ENCODE measurements at places on chromosomes 6 and 20.

- no peak for DNase-seq
Observed at GRCh38 chr20:35301426-35301825, 9.2 kb upstream of the FAM83C start.

DNA sequence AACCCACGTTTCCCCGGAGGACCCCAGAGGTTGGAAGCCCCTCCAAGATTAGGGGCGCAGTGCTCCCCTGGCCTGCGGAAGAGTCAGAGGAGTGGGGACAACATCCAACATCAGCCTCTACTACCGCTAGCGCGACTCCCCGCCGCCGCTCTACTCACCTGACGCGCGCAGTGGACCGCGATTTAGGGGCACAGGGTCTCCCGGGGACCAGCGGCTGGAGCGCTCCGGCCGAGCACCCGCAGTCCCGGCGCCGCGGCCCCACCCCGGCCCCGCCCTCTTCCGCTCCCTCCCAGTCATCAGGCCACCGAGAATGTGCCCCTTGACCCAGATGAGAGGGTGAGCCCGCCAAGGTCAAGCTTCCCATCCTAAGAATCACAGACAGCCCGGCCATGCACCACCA, at the start of gene ZFP57:
Gene ZFP57 (minus strand): TSS at position 249 of the 400 bp plus-strand sequence. CDS start 4,149 bp downstream, outside the sequence.
- DNase-seq, result no peak

DNA sequence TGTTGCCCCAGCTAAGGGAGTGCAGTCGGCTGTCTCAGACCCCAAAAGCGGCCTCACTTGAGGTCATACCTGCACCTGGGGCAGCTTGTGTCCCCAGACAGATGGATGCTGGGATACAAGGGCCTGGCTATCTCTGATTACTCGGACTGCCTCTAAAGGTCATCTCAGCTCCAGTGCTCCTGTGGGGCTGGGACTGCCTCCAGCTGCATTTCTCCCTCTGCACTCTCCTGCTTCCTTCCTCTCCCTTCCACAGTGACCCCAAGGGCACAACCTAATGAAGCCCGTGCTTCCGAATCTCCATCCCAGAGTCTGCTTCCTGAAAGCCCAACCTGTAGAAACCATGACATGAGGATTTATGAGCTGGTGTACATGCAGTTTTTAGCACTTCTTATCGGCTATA, 22.8 kb upstream of the OCSTAMP start:
- no peak for DNase-seq

DNA sequence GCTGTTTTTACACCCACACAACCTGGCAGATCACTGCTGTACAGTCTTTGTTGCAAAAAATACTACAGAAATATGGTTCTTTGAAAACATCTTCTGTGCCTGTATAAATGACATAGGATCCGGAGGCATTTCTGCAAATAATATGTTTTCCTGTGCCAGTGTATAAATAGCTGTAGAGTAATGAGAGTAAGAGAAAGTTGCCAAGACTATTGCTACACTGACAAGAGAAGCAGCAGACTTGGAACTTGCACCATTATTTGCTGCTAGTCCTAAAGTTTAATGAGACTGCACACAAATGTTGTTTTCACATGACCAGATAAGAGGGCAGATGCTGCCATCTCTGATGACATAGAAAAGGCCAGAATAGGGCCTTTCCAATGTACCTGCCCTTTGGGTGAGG, 50.0 kb upstream of the DTNBP1 start:
- no peak for DNase-seq

GRCh38 chr6:157517601-157518359, 136.8 kb downstream of the ZDHHC14 start:
- DNase-seq, result no peak

GRCh38 chr6:133889557-133890403, 867 bp downstream of the TCF21 start:
- no peak for DNase-seq

GRCh38 chr6:73556836-73557235, 36.0 kb upstream of the EEF1A1 start:
- no peak for DNase-seq

GRCh38 chr6:124699038-124699437, 263.2 kb upstream of the RNF217 start:
- DNase-seq, result no peak

DNA sequence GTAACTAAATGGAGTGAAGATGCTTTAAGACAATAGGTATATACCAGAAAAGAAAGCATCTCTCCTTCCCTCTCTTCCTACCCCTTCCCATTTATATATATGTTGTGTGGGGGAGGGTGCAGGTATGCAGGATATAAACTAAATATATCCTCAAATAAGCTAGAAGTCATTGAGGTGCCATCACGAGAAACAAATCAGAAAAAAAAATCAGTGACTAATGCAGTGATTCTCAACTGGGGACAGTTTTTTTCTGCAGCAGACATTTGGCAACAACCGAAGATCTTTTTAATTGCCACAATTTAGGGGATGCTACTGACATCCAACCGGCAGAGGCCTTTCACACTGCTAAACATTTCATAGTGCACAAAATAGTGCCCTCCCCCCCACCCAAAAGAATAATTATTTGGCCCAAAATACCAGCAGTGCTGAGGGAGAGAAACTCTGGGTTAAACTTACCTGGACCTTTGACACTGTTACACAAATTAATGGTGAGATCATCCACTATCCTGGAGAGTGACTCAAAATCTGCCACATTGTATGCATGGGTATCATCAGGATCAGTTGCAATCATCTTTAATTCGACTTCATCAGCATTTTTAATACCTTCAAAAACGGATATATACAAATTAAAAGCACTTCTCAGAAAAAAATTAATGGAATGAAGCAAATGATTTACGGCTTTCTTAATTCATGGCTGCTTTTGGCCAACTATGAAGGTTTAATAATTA, 55.0 kb downstream of the COL12A1 start:
- DNase-seq, result no peak

- DNase-seq, result no peak
Observed at GRCh38 chr6:29961966-29962365, 19.6 kb downstream of the HLA-A start.

DNA sequence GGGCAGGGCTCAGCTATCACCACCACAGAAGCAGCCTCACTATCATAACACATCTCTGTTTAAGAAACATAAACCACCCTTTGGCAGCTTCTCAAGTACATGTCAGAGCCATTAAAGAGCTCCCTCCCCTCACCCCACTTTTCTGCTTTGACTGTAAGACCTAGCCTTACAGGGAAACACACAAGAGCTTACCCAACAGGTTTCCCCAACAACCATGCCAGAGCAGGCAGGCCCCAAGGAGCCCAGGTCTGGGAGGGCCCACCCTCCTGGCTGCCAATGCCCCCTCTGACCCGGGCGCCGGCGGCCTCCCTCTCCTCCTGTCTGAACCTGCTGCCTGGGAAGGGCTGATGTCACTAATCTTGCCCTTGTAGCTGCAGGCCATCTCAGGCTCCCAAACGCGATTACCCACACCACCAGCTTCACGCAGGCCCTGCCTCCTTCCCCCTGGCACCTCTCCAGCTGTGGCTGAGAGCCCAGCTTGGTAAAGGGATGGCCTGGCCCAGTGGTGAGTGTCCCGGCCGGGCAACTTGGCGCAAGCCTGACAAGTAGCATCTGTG, 402.0 kb downstream of the MAFB start:
- DNase-seq, result peak; percentile 73

GRCh38 chr20:2103461-2104153, 2.0 kb downstream of the STK35 start:
- no peak for DNase-seq

DNA sequence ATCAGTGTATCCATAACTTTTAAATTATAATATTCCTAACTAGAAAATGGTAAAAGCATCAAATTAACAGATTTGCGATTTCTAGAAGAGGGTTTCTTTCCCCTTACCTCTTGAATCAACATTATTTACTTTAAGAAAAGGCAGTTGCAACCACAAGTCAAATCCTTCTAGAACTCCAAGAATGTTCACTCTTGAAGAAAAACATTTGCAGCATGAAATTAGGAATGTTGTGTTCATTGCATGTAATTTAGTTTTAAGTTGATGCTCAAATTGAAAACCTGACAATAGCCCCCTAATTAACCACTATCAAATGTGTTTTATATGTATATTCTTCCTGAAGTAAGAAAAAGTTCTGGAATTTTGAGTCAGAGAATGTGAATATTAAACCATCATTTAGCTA, 2.3 kb upstream of the REV3L start:
- DNase-seq, result no peak

GRCh38 chr6:165013701-165014100, 295.7 kb downstream of the C6orf118 start:
- DNase-seq, result no peak

GRCh38 chr6:99282479-99283062, 66.9 kb downstream of the FAXC start:
- DNase-seq, result peak; percentile 4

DNA sequence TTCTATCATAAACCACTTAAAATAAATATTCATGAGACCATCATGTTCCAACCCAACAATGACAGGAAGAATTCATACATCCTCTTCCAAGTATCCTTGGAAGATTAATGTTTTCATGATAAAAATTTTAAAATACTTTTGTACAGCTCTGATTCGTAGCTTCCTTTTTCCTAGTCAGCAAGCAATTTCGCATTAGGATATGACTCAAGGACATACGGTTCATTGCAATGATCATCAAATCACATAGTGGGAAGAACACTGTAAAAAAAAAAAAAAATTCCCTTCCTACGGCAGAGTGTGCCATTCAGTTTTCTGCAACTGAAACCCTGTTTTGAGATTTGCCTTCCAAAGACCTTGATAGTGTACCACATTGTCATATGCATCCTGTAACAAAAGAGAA, 35.3 kb upstream of the GFOD1 start:
- DNase-seq, result no peak

GRCh38 chr6:111601886-111602285, 3.8 kb downstream of the TRAF3IP2 start:
- no peak for DNase-seq

DNA sequence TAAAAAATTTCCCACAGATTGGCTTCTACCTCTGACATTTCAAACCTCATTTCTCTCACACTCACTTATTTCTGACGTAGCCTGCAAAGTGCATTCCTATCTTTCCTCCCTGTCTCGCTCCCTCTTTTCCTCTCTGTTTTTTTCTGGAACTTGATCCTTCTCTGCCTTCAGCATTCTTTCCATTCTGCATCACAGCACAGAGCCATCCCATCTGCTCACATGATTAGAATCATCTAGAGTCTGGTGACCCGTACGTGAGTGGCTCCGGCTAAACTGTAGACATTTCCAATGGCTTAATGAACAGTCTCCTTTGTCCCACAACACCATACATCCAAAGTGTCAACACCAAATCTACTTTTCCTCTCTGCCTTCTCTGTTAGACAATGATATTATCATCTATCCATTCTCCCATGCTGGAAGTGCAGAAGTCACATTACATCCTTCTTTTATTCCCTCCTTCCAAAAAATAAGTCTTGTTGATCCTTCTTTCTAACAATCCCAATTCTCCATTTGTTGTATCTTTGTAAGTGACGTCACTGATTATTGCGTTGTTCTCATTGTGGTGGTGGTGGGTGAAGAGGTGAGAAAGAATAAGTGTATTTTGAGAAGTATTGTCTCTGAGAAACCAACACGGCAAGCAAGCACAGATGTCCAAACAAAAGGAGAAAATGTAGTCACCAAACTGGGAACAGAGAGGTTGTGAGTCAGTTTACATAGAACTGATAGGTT, 41.6 kb downstream of the OPRM1 start:
- DNase-seq, result no peak

DNA sequence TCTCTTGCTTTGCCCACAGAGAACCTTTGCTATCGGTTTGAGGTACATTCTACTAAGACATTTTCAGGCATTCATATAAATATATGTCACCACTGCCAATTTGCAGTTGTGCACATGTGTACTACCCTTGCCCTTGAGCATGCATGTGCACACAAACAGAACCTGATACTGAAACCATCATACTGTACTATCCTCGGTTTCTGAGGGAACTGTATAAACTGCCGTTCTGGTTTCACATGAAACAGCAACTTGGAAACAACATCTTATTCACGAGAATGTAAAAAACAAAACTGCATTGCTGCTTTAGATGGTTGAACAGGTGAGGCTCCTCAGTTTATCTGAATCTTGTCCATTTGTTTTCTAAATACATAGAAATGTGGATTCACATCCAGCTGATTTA, 151.2 kb upstream of the TMEM170B start:
- no peak for DNase-seq

DNA sequence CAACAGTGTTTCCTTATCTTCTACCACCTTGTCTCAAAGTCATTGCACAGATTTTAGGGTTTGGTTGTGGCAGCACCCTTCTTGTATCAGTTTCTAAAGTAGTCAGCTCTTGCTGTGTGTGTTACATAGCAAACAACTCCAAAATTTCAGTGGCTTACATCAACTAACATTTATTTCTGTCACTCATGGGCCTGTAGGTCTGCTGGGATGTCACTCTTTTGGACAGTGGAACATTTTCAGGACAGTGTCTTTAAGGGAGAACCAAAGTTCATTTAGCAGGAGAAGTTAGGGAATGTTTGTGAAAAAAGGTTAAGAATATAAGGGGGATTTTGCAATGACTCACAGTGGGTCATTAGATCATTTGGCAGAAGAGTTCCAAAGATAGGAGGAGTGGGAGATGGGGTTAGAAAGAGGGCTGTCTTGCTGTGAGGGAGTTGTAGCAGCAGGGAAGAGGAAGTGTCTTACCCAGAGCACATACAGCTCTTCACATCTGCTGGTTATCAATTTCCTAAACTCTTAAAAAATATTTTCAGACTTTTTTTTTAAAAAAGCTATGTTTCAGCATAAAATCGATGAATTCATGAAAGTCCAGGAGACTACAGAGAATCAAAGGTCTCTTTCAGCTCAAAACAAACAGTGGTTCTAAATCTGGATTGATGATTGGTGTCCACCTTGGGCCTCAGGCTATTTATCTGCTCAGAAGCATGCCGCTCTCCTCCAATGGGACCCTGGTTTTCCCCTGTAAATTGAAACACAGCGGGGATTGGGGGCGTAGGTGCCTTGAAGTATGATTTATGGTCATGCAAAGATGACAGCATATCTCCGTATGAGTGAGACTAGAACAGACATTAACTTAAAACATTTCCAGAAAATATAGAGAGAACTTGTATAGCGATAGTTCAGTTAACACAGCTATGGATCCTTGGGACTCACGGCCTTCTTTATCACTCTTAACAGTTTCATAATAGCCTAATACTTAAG, 117.3 kb downstream of the B3GAT2 start:
- no peak for DNase-seq

DNA sequence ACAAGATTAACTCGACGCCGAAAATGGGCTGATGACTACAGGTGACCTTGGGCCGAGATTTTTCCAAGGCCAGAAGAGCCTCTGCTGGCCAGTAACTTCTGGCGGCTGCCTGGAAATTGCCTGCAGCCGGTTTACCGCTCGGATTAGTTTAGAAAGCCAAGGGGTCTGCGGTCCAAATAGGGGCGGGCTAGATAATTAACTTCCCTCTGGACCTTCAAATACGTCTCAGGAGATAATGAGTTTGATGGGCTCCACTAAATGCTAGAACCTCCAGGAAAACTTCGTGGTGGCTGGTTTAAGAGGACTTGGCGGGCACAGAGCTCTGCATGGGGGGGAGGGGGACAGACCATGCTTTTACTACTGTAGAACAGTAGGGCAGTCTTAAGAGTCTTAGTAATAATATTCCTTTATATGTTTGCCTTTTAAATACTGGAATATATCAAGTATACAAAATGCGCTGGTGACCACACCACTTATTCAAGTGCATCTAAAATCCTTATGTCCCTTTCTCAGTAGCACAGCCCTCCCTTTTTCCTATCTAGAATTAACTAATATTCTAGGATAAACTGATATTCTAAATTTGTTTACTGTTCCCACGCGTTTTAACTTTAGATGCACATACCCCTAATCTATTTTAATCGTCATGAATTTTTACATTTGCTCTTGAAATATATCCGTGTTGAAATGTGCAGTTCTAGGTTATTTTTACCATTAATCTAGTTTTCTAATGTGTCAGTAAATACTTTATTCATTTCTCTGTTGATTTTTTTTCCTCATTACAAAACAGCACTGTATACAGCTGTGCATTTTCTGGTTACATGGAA, 107.5 kb upstream of the PRSS16 start:
- no peak for DNase-seq

Data from HT-29 (cell line).